ACHN (cell line): ENCODE measurements at places on chromosomes 7 and 10.

DNA sequence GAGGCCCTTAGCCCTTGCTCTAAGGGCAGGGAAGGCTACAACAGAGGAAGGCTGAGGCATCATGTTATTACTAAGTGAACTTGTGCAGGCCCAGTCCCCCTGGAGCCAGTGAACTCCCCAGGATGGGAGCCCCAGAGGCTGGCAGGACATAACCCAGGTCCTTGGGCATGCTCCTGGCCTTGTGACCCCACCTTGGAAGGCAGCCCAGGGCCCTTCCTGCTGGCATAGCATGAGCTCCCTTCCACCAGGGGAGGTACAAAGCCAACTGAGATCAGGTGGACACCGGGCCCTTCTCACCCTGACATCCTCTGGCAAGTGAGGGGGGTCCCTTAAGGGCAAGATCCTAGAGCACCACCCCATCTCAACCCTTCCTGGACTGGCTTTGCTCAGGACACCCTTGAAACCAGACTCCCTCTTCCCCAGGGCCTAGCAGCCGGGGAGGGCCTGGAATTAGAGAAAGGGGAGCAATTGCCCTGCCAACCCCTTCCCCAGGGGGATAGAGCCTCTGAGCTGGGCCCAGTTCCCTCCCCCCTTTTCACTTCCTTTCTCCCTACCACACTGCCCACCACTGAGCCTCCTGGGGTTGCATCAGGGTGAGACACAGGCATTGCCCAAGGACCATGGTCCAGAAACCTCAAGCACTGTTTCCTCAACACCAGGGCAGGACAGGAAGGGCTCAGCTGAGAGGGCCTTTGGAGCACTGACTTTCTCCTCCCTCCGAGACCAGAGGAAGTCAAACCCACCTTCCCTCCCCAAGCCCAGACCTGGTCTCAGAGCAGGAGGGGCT is 1.8 kb upstream of the VSIR start:
- no peak for DNase-seq

- peak; percentile 87 for DNase-seq
Observed at GRCh38 chr10:77531441-77532001, 106.1 kb downstream of the KCNMA1 start.

DNA sequence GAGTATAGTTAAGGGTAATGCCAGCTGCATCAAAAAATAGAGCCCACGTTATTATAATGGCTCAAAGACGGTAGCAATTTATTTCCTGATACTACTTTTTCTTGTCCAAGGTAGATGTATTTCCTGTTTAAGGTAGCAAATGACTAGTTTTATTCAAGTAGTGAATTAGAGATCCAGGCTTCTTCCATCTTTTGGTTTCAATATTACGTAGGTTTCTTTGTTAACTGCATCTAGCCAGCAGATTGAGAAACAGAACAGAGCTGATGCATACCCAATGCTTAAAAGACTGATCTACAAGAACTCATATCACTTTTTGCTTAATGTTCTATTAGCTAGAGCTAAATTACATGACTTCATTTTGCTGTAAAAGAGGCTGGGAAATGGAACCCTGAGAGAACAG is 992.1 kb downstream of the NRG3 start:
- no peak for DNase-seq

GRCh38 chr7:90081621-90082020 is 72.6 kb upstream of the STEAP1 start:
- no peak for DNase-seq

DNA sequence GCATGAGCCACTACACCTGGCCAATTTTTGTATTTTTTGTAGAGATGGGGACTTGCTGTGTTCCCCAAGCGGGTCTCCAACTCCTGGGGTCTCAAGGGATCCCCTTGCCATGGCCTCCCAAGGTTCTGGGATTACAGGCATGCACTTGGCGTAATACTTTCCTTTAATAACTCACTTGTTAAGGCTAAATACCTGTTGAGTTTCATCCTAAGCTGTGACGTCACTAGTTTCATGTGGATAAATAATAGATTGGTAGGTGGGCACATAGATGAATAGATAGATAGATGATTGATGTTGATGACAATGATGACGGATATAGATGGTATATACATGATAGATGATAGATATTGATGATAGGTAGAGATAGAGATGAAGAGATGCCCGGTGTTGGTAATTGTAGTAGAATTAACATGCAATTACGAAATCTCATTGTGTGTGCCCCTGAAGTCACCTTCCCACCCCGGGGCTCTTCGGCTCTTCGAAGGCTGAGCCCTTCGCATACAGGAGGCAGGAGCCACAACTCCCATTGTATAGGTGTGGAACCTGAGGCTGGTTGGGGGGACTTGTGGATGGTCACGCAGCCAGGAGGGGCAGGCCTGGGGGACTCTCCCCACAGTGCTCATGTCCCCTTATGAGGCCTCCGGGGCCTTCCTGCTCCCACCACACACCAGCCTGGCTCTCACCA is 2.6 kb downstream of the GRIFIN start:
- no peak for DNase-seq

DNA sequence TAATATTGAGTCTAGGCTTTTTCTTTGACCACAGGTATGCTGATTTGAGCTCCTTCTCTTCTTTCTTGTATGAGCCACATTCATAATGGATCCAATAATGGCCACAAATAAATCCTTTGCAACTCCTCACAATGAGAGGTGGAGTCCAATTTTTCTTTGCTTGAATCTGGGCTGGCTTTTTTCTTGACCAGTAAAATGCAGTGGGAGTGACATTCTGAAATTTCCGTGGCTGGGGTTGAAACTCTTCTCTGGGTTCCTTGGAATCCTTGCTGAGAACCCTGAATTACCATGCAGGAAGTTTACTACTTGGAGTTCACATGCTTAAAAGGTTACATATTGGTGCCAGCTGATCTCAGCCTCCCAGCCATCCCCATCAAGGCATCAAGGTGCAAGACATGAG is 22.4 kb upstream of the FAM180A start:
- no peak for DNase-seq

- no peak for DNase-seq
Observed at GRCh38 chr7:22447762-22448161, 52.2 kb downstream of the STEAP1B start.

- no peak for DNase-seq
Observed at GRCh38 chr7:77441046-77441445, 24.9 kb upstream of the GSAP start.

DNA sequence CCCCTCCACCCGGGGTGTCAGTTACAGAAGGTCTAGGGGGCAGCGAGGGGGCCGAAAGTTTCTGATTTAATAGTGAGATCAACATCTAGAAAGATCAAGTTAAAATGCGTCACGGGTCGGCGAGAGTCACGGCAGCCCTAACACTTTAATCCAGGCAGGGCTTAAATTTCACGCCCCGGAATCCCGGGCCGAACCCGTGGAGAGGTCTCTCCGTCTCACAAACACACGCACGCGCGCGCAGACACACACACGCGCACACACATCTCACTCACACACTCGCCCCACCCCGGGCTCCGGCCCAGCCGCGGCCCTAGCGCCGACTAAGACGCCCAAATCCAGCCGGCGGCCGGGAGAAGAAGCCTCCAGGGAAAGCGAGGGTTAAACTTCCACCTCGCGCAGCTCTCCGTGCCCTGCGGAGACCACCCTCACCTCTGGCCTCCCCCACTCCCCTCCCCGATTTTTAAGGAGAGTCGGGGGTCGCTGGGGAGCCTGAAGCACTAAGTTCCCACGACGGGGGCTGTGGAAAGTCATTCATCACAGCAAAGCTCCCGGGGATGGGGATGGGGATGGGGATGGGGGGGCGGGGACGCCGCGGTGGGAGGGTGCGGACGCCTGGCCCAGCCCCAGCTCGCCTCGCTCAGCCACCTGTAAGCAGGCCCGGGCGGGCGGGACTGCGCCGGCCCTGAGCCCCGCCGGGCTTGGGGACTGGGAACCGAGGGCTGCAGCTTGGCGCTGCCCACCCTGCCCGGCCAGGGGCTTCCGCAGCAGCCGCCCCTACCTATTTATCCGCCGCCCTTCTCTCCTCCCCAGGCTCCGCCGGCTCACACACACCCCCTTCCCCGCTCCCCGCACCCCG is 1.6 kb downstream of the PDGFA start:
- peak; percentile 65 for DNase-seq

GRCh38 chr10:128000471-128001362 is 93.8 kb downstream of the PTPRE start:
- peak; percentile 78 for DNase-seq

GRCh38 chr7:127477295-127478023 is 85.0 kb upstream of the ZNF800 start:
- no peak for DNase-seq

GRCh38 chr7:36131026-36131425 is 22.0 kb upstream of the EEPD1 start:
- DNase-seq: no peak

- no peak for DNase-seq
Observed at GRCh38 chr7:26439521-26440232, 148.0 kb downstream of the SNX10 start.

- DNase-seq: no peak
Observed at GRCh38 chr10:70430493-70431445, 10.7 kb downstream of the NODAL start.

DNA sequence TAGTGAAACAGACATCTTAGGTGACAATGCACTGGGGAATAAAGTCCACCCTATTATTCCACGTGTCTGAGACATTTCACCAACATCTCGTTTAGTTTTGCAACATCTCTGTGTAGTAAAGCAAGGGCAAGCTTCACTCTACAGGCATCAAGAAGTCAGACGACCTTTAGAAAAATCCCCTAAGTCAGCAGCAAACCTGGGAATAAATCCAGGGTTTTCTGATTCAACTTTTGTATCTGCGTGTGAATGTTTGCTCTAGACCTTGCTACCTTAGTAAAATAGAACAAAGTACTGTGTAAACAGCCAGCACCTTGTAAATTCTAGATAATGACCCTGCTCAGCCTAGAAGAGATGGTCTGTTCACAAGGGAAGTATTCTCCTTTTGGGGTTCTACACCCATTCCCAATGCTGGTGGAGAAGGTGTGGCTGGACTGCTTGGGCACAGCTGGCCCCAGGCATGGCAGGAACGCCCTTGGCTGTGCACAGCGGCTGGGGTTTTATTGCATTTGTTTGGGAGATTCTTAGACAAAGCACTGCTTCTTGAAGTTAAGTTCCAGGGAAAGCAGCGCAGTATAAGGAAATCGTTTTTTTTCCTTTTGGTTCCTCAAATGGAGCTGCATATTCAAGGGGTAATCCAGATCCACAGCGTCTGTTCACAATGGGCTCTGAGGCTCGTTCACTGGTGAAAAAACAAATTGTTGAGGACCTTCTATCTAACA is 38.3 kb upstream of the GALNTL5 start:
- DNase-seq: no peak

DNA sequence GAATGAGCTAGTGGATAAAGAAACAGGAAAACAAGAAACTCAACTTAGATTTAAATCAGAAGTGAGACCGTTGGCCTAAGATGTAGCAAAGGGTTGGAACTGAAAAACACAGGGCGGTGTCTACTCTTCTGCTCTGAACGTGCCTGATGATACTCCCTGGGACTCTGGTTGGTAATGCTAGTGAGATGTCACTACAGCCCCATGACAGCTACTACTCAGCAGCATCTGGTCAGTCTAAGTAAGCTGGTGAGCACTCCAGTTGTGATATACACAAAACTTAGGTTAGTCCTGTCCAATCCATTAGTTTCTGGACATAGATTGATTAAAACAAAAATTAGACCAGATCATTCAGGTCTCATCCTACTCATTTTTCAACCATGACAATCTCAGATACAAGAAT is 15.4 kb downstream of the MYPN start:
- no peak for DNase-seq

DNA sequence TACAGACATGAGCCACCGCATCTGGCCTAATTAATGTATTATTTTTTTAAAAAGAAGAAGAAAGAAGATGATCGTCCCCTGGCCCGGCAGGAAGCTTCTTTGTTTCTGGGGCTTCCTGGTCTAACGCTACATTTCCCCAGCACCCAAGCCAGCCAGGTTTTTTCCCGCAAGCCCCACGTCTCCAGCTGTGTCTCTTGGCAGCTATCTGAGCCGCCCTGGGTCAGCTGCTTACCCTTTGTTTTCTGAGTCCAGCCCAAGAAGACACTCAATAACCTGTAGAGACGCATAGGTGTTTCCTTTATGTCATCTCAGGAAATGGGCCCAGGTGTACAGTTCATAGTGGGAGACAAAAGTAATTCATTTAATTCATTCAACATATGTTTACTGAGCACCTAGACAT is 110.2 kb downstream of the MTPAP start:
- no peak for DNase-seq

- no peak for DNase-seq
Observed at GRCh38 chr10:88198023-88198422, 334.6 kb downstream of the PTEN start.

DNA sequence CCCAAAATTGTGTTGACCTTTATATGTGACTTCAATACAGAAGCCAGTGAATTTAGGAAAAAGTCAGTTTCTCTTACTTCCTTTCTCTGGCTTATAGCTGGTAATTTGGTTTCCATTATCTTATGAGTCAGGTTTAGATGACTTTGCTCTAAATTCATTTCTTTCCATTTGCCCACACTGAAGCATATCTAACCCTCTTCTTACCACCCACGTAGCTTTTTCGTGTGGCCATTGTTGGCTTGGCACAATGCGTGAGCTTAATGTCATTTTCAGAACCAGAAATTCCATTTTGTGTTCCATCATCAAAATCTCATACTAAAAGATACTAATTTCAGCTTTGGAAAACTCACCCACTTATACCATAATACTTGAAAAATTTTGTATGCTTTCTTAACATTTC is 271.2 kb downstream of the INHBA start:
- DNase-seq: no peak

GRCh38 chr10:125494651-125495239 is 188.2 kb downstream of the TEX36 start:
- no peak for DNase-seq

- no peak for DNase-seq
Observed at GRCh38 chr10:75272094-75272493, 36.3 kb upstream of the COMTD1 start.

DNA sequence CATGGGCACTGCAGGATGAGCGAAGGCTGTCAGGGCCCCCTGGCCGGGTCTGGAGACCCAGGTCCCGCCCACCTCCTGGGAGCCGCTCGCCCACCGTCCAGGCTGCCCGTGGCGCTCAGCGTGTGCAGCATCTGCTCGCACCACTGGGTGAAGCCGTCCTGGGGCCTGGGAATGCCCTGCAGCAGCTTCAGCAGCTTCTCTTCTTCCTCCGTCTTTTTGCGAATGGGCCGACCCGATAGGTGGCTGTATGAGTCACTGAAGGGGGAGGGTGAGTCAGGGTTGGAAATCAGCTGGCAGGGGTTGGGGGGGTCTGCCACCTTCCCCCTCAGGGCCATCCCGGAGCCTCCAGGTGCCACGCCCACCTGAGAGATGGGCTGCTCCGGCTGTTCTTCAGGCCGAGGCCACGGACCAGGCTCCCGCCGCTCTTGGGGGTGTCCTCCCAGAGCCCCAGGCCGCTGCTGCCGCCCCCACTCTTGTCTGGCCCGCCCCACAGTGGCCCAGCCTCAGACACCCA is 8.7 kb downstream of the GNB2 start:
- no peak for DNase-seq

DNA sequence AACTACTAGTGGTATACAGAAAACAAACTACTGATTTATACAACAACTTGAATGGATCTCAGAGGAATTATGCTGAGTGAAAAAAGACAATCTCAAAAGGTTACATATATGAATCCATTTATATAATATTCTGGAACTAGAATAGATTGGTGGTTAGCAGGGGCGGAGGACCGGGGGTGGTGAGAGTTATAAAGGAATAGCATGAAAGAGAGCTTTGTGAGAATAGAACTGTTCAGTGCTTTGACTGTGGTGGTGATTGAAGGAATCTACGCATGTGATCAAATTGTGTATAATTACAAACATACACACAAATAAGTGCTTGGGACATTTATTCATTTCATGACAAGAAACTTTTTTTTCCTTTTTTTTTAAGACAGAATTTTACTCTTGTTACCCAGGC is 19.6 kb downstream of the RAB19 start:
- no peak for DNase-seq
